ENCODE measurements at places on chromosomes 6 and 20.

GRCh38 chr6:31702405-31702818 is 712 bp downstream of the ABHD16A start:
- H3K4me1 ChIP-seq: peaks cover 7% of the 10 kb centered on the region
- peak overlapping the region; percentile 92 for H3K4me3 ChIP-seq
- H3K36me3 ChIP-seq: peaks cover 4% of the 10 kb centered on the region
- peak overlapping the region; percentile 95 for H3K27ac ChIP-seq

DNA sequence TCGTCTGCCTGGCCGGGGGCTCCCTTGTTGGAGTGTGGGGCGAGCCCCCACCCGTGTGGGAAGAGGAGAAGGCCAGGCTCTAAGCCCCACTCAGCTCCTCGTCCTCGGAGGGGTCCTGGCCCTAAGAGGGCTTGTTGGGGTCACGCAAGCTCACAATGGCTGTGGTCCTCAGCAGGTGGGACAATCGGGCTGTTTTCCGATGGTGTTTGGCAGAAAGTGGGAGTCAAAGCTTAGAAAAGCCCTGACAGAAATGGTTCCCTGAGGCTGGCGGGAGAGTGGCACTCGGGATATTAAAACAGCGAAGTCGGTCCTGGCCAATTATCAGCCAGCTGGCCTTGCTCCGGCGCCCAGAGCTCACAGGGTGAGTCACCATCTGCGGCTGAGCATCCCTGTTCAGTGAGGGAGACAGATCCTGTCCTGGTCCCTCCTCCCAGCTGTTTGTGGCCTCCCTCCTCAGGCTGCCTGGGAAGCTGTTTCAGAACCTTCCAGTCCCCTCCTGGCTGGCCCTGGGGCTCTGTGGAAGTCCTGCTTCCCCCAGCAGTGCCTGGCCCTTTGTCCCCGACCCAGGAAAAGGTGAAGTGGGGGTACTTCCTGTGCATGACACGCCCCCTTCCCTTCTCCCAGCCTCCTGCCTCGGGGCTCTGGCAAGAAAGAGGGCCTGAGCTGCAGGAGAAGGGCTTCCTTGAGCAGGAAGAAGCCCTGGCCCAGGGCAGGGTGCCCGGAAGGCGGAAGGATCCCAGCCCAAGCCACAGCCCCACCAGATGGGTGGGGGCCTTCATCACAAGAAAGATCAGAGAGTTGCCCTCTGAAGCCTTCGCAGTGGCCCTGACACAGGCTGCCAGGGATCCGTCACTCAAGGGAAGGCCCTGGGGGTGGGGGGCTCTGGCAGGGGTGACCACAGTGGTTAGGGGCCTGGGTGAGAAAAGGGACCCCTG is 53.6 kb upstream of the BHLHE23 start:
- DNase-seq: no peak
- no peak overlapping the region for H3K27ac ChIP-seq
- no peaks in the 10 kb centered on the region for H3K36me3 ChIP-seq
- no peaks in the 10 kb centered on the region for H3K27me3 ChIP-seq

GRCh38 chr6:143400258-143401067 is 50.0 kb downstream of the ADAT2 start:
- no peaks in the 10 kb centered on the region for H3K27me3 ChIP-seq
- no peaks in the 10 kb centered on the region for H3K36me3 ChIP-seq
- H3K4me1 ChIP-seq: no peaks in the 10 kb centered on the region
- H3K4me3 ChIP-seq: no peak overlapping the region
- no peak overlapping the region for H3K27ac ChIP-seq
- DNase-seq: no peak

GRCh38 chr20:7879883-7880282 is 60.4 kb downstream of the HAO1 start:
- H3K27me3 ChIP-seq: no peaks in the 10 kb centered on the region
- no peaks in the 10 kb centered on the region for H3K36me3 ChIP-seq
- no peak overlapping the region for H3K4me3 ChIP-seq
- no peak overlapping the region for H3K27ac ChIP-seq
- no peaks in the 10 kb centered on the region for H3K4me1 ChIP-seq

DNA sequence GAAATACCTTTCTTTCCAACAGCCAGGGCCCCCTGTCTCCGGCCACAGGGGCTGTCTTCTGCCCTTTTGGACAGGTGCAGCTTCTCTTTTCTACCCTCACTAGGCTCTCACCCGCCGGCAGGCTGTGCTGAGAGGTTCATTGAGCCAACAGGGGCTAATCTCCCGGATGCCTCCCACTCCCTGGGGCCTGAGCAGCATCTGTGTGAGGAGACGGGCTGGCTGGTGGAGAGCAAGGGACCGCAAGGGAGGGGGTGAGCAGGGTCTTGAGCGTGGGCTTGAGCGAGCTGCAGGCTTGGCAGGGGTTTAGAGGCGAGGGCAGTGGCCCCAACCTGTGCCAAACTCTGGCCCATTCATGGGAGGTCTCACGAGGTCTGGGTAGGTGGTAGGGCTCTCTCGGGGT is 56.5 kb upstream of the CST7 start:
- no peaks in the 10 kb centered on the region for H3K4me1 ChIP-seq
- H3K27me3 ChIP-seq: no peaks in the 10 kb centered on the region
- DNase-seq: no peak
- H3K36me3 ChIP-seq: no peaks in the 10 kb centered on the region

GRCh38 chr6:133724726-133725125 is 164.2 kb upstream of the TCF21 start:
- H3K27ac ChIP-seq: no peak overlapping the region
- no peaks in the 10 kb centered on the region for H3K4me1 ChIP-seq
- no peaks in the 10 kb centered on the region for H3K27me3 ChIP-seq
- H3K4me3 ChIP-seq: no peak overlapping the region
- no peaks in the 10 kb centered on the region for H3K36me3 ChIP-seq

GRCh38 chr6:52877168-52877567 is 32.3 kb downstream of the GSTA3 start:
- no peaks in the 10 kb centered on the region for H3K36me3 ChIP-seq
- no peak overlapping the region for H3K27ac ChIP-seq
- H3K4me3 ChIP-seq: no peak overlapping the region

GRCh38 chr20:38129248-38129865 is 35.7 kb downstream of the TGM2 start:
- no peak overlapping the region for H3K4me3 ChIP-seq
- H3K36me3 ChIP-seq: no peaks in the 10 kb centered on the region
- H3K27me3 ChIP-seq: no peaks in the 10 kb centered on the region
- DNase-seq: no peak
- H3K4me1 ChIP-seq: peaks cover 71% of the 10 kb centered on the region

- H3K4me3 ChIP-seq: no peak overlapping the region
- H3K36me3 ChIP-seq: no peaks in the 10 kb centered on the region
- no peaks in the 10 kb centered on the region for H3K27me3 ChIP-seq
- DNase-seq: no peak
Observed at GRCh38 chr6:11324453-11325015, 92.1 kb upstream of the NEDD9 start.
